ENCODE measurements at places on chromosomes 6 and 20.

DNA sequence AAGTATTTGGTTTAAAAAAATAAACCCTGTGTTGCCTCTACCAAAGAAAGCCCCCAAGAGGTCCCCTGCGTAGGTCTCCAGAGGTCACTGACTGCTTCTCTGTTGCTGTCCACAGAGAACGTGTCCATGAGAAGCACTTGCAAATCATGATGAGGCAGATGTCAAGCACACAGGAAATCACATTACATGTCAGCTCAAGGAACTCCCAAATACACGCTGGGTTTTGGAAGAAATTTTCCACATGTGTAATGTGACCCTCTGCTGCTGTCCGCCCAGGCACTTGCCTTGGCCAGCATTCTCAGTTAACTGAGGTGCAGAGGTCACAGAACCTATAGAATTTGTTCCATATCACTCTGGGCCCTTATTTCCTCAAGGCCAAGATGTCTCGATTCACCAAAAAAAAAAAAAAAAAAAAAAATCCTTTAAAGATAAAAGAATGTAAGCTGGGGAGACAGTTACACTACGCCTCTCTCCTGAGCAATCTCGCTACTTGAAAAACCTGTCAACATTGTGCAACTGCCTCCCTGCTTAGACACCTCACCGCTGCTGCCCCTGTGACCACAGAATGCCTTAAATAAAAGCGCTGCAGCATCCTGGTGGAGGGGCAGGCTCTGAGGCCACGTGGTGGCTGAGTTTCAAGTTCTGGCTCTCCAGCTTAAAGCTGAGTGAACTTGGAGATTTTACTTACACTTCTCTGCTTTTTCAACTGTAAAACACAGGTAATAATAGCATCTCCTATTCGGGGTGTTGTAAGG lies 42.3 kb downstream of the SLC22A23 start:
- no peak for DNase-seq

DNA sequence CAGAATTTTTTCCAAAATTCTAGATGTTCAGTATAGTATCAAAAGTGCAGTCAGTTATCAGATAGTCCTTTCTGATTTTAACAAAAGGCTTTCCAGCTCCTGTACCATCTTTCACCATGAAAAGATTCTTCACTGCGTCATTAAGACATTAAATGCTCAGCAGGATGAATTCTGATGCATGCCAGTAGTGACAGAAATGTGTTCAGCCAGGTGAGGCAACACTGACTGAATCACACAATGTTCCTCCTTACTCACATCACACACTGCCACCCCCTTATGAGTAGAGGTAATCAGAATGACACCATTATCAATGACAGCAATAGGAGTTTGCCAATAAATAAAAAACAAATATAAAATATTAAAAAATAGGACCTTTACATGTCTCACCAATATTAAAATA lies 426.6 kb upstream of the PLCB4 start:
- no peak for DNase-seq

GRCh38 chr6:121305957-121306607 lies 28.2 kb downstream of the TBC1D32 start:
- peak; percentile 19 for DNase-seq

DNA sequence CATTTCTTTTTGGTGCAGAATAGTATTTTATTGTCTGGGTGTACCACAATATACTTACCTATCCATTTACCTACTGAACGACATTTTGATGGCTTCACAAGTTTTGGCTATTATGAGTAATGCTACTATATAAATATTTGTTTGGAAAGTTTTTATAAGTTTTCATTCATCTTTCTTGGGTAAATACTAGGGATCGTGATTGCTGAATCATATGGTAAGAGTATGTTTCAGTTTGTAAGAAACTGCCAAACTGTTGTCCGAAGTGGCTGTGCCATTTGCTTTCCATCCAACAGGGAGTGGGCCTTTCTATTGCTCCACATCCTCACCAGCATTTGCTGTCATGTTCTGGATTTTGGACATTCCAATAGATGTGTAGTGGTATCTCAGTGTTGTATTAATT lies 104.2 kb downstream of the CDYL start:
- no peak for DNase-seq

- DNase-seq = no peak
Observed at GRCh38 chr20:33927724-33928123, 66.0 kb upstream of the RALY start.
